NCI-H2107 (cell line): ENCODE measurements at places on chromosomes 5 and 9.

- DNase-seq = no peak
Observed at GRCh38 chr5:54883374-54884194, 101.8 kb downstream of the ESM1 start.

DNA sequence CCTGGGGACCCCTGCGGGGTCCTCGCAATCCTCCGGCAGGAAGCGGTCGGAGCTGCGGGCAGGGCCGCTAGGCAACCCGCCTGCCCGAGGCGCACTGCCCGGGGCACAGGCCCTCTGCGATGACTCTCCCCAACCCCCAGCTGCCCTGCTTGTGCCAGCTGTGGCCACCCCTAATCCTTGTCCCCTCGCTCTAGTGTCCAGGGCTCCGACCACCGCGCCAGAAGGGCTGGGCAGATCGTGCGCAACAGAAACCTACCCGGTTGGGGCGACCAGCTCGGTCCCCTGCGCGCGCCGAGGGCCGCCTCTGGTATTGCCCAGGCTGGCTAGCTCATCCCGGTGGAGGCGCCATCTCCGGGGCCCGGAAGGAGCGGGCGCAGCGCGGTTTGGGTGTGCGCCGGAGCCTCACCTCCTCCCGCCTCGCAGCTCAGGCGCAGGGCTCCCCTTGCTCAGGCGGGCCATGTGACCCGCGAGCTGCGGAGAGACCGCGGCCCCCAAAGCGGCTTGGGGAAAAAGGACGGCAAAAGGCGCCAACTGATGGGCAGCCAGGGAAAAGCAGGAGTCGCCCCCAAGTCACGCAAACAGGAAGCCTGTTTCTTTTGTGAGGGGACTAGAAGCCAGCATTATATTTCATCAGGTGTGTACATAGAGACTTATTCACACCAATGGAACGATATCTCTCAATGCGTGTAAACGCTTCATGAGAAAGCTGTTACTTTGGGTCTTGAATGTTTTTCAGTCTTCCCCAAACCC is 46.8 kb upstream of the RNF20 start:
- DNase-seq = peak; percentile 69

- no peak for DNase-seq
Observed at GRCh38 chr5:83220331-83220730, 143.0 kb downstream of the XRCC4 start.

GRCh38 chr5:11153670-11154382 is 392.8 kb upstream of the DAP start:
- no peak for DNase-seq

DNA sequence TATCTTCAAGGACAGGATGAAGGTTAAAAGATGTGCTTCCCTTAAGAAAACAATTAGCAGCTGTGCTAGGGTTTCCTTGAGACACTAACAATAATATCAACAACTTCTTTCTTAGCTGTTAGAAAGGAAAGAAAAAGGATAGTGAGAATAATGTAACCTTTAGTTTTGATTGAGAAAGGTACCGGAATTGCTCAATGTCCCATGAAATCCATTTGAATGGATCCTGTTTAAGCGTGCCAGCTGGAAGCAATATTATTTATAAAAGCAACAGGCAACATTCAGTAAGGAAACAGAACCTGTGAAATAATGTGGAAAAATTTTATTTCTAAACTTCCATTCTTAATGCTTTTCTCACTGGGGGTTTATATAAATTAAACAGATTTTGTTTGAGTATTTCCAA is 120.9 kb downstream of the CCDC192 start:
- DNase-seq = no peak

GRCh38 chr9:34413231-34413852 is 36.6 kb upstream of the MYORG start:
- DNase-seq = no peak

DNA sequence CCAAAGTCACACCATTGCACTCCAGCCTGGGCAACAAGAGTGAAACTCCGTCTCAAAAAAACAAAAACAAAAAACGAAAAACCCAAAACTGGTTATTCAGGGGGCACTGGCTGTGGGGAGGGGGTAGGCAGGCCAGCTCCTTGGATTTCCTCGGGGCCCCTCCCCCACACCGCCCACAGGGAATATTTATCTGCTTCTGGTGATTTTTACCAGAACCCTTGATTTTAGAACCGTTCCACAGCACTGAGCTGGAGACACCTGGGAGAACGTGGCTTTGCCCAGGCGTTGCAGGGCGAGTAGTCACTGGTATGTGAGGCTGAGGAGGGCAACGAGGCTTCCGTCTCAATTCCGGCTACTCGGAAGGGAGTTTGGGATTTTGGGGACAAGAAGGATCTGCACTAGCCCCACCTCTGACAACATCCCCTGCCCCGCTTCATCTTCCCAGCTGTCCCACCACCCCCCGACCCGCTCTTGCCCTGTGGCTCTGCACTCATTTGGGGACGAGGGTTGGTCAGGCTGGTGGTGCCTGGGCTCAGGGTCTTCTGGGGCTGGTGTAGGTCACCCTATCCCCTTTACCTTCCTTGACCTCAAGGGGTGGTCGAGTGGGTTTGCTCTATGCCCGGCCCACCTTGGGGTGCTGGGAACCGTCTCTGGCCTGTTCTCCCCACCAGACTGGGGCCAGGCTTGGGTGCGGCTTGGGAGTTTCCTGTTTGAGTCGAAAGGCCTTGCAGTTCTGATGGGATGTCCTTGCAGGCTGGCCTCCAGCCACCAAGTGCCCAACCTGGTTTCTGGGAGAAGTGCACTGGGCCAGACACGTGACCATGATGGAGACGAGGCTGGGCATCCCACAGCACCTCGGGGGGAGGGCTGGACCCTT is 3.5 kb downstream of the AHRR start:
- DNase-seq = no peak

- no peak for DNase-seq
Observed at GRCh38 chr5:74257645-74258313, 382.7 kb downstream of the ENC1 start.

DNA sequence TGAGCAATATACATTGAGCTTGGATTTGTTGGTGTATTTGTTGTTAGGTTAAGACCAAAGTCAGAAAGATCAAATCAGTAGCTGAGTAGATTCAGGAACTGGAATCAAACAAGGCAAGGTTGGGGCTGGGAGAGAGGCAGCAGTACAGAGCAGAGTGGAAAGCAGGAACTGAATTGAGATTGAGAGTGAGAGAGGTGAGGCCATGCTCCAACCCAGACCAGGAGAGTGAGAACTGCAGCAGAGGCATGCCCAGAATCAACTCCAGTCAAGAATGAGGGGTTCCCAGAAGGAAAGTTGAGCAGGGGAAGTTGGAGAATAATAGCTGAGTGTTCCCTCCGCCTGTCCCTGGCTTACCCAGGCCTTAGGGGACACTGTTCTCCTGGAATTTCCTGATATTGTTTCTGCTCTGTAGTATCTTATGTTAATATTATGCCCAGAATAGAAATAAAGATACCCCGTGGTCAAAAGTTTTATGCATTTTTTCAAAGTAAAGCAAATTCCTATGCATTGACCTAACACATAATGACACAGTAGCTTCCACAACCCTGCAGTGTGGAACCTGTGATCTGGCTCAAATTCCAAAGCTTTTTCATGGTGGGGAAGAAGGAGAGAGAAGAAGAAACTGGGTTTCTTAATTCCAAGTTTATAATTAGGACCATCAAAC is 82.7 kb downstream of the SV2C start:
- no peak for DNase-seq

DNA sequence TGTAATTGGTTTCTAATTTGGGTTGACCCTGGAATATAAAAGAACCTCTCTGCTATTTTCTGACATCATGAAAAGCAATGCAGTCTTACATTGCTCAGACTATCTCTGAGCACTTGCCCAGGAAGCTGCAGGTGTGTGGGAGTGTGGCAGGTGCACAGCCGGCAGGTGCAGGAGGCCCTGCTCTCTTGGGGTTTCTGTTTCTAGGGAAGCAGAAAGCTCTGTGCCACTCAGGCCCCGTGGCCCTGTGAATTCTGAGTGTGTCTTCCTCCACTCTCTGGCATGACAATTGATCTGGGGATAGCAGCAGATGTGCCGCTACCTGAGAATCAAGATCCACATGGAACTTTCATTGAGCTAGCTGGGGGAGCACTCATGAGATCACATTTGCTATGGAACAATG is 45.7 kb upstream of the IRX2 start:
- DNase-seq = peak; percentile 85

DNA sequence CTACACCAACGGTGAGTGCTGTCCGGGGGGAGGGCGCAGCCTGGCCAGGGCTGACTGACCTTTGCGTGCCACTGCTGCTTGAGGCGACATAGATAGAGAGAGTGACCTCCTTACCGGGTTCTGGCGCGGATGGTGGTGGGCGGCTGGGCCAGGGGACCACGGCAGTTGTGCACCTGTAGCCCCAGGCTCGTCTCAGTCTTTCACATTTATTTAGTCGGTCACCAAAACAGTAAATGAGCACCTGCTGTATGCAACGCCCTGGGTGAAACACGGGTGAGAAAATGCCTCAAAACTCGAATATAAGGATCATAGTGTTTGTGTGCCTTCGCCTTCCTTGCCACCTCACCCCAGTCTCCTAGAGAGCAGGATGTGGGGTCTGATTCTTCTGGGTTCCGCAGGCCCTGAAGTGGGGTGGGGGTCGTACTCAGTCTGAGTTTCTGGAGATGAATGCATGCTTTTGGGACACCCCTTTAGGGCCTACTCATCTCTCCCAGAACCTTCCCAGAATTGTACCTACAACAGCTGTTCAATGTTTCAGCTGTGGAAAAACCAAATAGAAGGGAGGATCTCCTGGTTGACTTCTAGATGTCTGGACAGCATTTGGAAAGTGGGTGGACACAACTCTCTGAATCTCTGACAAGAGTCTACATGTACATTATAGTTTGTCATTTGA is 714 bp downstream of the SEC24A start:
- DNase-seq = no peak

DNA sequence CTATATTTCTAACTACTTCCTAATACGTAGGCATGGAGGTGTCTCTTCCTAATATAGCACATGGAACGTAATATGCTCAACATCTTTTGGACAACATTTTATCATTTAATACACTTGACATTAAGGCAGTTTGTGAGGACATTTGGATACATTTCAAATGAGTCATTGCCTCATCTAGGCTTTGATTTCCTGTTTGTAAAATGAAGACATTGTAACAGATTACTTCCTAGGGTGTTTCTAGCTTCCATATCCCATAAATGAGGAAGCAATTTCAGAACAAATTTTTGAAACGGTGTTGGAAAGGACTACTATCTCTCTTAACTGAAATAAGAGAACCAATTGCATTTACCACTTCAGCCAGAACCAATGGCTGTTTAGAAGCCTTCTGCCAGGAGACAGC is 38.7 kb downstream of the SLC28A3 start:
- no peak for DNase-seq

GRCh38 chr9:77011973-77012821 is 7.3 kb upstream of the FOXB2 start:
- DNase-seq = no peak

DNA sequence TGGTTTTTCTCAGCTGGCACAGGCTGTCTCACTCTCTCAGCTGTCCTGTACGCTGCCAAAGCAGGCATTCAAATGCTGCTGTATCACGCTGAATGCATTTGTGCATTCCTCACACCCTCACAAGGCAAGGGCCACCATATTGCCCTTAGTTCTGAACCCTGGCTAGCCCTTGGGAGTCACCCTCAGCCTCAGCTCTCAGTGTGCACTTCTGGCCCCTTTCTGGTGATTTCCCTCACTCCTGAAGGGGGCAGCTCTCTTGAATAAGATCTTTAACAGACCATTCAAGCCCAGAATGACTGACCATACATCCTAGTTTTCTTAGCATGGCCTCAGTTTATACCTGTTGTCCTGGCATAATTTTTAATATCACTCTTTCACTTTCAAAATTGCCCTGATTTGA is 84.3 kb downstream of the HTR1A start:
- DNase-seq = no peak

DNA sequence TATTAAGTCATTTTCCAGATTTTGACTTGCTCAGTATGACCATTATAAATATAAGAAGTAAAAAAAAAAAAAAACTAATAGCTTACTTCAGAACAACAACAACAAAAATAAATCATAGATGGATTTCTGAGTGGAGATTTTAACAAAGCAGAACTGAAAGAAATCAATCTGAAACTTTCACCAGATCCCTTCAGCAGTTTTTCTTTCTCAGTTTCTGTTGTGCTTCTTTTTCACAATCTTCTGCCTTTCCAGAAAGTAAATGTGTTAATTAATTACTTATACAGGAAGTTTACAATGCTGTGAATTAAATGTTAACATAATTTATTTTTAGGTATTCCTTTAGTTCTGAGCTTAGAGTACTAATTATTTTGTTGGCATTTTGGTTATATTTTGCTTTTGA is 73.5 kb downstream of the CHSY3 start:
- no peak for DNase-seq

DNA sequence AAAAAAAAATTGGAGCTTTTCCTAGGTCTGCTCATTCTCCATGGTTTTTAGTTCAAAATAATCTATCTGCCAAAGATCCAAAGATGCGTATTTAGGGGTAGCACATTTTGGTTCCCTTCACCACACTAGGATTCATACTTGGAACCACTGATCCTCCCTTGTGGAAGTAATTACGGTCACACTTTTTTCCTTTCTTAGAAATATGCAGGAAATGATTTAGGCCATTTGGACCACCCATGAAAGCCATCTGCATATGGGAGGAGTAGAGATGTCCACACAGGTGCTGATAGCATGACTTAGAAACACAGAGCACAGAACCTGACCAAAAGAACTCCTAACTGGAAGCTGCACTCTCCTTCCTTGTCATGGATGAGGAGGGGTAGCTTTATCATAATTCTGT is 105.9 kb upstream of the RAI14 start:
- no peak for DNase-seq

GRCh38 chr5:179889885-179890284 is 17.8 kb downstream of the TBC1D9B start:
- DNase-seq = no peak

GRCh38 chr5:15579193-15579990 is 79.4 kb downstream of the FBXL7 start:
- no peak for DNase-seq

DNA sequence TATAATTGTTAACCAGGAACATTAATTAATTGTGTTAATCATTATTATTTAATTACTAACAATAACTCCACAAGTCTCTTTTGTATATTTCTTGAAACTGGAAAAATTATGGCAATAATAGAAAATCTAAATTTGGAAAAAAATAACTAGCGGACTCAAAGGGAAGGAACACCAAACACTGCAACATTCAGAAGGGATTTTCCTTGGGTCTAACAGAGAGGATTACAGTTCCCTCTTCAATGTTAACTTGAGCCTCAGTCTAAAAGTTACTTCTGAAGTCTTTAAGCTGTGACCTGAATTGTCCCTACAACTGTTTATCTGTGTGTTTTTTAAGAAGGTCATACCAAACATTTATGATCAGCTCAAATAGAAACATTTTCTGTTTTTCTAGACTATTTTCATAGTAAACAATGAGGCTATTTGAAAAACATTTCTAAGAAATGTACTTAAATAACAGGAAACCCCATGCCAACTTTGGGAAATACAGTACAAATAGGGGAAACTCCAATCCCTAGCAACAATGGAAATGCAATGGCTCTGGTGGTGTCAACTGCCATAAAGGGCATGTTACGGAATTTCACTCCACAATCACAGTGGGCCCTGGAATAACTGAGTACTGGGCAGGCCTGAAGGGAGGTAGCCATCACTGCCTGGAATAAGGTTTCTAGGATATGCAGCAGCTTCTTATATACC is 61.2 kb downstream of the MCTP1 start:
- DNase-seq = no peak
